ENCODE measurements at places on chromosomes 5 and 9.
A peak's percentile ranks its signal among the peaks of the same experiment; 100 is the strongest.

DNA sequence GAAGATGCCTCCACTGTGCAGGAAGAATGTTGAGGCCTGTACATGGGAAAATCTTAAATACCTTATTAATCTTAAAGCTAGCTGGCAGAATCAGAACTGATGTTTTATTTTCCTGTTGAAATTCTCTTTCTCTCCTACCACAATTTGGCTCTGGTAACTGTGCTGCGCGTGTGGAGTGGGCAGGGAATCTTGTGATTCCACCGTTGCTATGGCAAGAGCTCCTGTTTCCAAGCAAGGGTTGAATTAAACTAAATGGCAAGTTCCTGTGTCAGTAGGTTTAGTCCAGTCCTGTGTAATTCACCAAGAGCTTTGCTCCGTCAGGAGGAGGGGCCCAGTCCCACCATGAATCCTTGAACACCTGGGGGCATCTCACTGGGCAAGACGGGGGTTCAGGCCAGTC lies 36.4 kb downstream of the NXNL2 start:
- DNase-seq: no peak

DNA sequence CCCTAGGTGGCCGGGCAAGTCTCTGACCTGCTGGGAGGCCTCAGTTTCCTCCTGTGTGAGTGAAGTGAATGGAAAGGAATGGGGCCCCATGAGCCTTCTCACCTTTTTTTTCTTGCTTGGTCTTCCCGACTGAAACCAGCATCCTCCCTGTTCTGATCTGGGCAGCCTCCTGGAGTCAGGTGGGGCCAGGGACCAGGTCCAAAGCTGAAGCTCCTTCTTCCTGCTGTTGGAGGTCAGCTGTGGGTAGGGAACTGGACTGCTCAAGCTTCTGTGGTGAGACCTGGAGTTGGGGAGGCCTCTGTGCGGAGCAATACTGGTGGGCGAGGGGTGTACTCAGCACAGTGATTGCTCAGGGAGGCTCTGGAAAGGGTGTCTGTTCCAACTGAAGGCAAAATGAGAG lies 99.7 kb downstream of the PCSK1 start:
- no peak for DNase-seq

DNA sequence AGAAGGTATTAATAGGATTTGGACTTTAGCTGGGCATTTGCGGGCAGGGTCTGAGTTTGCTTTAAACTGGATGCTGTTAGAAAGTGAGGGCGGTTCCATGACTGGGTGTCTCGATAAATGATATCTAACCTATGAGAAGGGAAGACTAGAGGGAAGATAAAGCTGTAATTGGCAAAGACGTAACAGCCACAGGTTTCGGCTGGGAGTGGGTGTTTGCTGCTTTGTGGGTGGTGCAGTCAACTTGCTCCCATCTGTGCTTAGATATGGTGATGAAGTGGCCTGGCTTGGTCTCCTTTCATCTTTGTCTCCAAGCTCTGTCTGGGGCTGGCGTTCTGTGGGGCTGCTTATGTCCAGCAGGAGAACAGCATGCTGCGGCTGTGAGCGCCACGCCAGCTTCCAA lies 23.3 kb downstream of the OR2V1 start:
- no peak for DNase-seq

DNA sequence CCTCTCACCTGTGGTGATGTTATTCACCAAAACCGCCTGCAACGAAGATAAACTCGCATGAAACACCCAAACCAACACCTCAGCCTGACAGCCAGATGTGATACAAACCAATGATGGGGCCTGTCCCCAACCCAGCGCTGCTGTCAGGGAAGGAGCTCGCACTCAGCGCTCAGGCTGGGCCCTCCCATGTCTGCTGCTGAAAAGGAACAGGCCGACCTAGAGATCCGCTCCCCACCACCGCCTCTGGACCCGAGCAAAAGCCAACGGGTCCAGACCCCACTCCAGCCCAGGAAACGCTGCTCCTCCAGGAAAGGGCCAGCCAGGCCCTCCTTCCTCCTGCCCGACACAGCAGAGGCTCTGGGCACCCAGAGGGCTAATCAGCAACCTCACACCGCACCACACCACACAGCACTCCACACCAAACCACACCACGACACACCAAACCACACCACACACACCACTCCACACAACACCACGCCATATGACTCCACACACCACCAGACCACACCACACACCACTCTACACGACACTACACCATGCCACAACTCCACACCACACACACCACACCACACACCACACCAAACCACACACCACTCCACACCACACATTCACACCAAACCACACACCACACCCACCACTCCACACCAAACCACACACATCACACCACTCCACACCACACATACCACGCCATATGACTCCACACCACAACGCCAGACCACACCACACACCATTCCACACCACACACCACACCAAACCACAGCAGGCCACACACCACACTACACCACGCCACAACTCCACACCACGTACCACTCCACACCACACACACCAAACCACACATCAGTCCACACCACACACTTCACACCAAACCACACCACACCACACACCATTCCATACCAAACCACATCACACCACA lies 46.5 kb downstream of the GOLM1 start:
- no peak for DNase-seq

- no peak for DNase-seq
Observed at GRCh38 chr5:122493091-122494021, 181.3 kb downstream of the SNCAIP start.

DNA sequence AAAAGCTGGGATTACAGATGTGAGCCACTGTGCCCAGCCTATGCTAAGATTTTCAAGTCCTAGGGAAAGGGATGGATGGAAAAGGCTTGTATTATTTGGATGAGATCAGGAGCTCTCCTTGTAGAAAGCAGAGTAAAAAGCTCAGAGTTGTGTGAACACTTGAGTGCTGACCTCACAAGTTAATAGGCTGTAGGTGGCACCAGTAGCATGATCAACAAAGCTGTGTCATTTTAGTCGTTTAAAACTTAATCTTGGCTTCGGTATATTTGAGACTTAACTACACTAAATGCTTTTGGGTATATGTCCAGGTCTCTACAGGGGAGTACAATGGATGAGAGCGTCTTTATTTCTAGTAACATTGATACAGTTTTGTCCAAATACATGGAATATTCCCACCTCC lies 264.2 kb downstream of the TMEM38B start:
- DNase-seq: no peak

- no peak for DNase-seq
Observed at GRCh38 chr5:82584631-82585030, 306.5 kb upstream of the RPS23 start.

GRCh38 chr5:56211298-56211865 lies 21.7 kb downstream of the ANKRD55 start:
- DNase-seq: no peak

GRCh38 chr5:134555890-134556311 lies 30.4 kb downstream of the JADE2 start:
- DNase-seq: peak; percentile 78

- DNase-seq: no peak
Observed at GRCh38 chr5:173941102-173941501, 47.9 kb upstream of the C5orf47 start.

GRCh38 chr5:124342027-124342471 lies 404.4 kb downstream of the ZNF608 start:
- DNase-seq: no peak

DNA sequence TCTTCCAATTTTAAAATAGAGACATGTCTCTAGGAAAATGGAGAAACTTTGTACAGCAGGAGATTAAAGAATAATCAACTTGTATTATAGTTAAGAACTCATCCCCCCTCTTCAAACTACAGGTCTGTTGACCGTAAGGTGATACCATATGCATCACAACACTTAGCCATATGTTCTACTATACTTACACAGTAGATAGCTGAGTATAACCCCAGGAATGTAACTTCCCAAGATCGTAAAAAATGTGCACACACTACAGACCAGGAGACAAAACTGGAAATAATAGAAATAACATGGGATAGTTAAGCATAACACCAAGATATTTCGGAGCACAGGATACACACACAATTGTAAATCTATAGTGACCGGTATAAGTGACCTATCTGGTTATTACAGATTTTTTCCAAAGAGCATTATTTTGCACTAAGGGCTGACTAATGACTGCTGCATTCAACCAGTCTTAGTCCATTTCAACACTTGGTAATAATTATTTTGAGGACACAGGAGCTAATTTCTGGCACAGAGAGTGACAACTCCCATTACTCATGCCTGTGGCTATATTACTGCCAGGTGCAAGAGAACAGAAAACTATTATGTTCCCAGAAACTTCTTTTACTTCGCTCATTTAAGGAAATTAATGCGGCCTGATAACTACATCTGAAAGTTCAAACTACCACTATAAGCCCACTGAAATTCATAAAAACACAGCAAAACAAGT lies 15.4 kb upstream of the ZNF622 start:
- no peak for DNase-seq

GRCh38 chr9:38251036-38251860 lies 141.3 kb upstream of the ALDH1B1 start:
- no peak for DNase-seq

DNA sequence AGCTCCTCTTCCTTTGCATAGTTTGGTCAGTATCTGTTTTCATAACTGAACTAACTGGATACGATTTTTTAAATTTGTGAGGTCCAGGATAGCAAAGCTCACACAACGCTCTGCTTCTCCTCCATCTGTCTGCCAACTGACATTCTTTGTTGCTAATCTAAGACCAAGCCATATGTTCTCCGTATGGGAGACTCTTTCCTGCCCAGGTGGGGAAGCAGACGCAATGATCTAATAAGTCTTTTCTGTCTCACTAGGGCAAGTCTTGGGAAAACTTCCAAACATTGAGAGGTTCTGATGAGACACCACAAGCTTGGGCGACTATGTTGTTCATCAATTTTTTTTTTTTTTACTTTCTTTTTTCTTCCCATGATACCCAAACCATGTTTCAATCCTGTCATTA lies 558.5 kb downstream of the EFNA5 start:
- no peak for DNase-seq

GRCh38 chr5:135398160-135398854 lies 724 bp downstream of the MACROH2A1 start:
- peak; percentile 41 for DNase-seq

GRCh38 chr5:167778228-167778627 lies 513.2 kb upstream of the WWC1 start:
- no peak for DNase-seq

DNA sequence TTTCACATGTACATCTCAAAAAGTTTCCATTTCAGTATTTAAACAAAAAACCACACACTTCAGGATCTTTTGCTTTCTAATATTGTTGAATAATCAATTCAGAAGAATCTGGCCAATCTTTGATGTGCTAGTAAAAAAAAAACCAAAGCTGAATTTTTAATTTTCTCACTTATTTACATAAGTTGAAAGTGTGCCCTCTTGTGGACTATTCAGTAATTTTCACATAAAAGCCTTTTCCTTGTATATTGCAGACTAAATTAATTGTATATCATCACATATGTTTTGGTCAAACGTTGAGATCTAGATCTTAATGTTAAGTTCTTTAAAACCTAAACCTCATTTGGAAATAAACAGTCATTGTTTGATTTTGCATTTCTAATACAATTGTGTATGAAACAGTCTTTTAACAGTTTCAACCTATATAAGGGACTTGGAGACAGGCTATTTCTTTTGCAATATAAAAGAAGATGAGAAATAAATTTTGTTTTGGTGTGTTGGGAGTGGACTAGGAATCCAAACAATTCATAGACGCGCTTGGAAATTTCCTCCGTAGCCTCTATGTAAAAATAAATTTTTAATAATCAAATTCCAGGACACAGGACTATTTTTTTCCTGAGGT lies 68.1 kb downstream of the NIPBL start:
- no peak for DNase-seq

DNA sequence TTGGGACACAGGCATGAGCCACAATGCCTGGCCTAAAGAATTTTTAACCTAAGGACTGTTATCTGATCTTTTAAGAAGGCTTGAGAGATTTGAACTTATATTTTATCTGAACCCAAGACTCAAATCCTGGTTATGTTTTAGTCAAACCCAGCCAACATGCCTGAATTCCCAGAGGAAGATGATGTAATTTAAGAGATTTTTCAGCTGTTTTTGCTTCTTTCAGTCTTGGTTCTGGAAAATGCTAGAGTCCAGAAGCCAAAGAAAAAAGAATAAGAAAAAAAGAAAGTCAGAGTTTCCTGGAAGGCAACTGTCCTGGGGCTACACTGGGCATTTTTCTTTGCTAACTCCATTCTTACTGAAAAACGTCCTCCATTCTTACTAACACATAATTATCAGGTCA lies 85.8 kb downstream of the SNX18 start:
- DNase-seq: no peak

DNA sequence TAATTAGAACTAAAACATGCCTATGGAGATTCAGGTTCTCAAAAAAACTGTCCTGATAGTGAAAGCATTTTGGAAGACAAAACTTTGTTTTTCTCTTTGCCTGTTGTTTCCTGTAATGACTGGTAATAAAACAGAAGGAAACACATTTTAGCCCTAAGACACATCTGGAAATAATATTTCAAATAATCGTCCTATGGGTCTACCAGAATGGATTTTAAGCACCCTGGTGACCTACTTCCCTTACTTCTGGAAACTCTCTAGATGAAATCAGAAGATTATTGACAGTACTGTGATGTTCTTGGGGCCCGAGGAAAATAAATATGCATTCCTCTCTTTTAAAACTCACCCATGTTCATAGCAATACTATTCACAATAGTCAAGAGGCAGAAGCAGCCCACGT lies 110.1 kb upstream of the TLE4 start:
- no peak for DNase-seq

DNA sequence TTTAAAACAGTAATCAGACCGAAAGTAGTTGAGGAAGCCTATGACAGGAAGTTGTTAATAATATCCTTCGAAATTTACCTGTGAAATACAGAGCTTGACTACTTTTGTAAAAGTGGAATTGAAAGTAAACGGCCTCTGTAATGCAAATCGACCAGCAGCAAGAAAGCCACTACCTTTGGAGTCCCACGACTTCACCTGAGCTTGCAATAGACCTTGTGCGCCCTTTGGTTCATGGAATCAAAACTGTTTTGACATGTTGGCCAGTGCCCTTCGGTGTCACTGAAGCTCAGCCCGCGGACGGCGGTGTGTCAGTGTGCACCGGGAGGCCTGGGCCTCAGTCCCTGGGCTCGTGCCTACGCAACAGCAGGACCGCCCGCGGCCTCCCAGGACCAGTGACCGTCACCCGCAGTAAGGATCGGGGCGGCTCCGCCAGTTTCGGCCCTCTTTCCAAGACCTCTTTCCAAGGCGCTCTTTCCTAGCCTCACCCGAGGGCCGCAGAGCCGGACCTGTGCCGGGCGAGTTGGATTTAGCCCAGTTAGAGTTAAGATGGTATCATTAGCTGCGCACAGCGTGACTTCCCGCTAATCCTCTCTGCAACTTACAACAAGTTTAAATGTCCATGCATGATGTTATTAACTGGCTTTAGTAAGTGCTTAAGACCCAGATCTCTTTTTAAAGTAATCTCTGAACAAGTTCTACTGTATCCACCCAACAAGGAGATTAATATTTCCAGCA lies 223.3 kb downstream of the MEF2C start:
- no peak for DNase-seq

Measured in T-cell (primary cell).